ENCODE measurements at places on chromosomes 2 and 18. TPM values are rescaled to one million over a fixed set of nuclear protein-coding genes. Genes with fewer than 3 reads are reported as not detected.
A peak's percentile ranks its signal among the peaks of the same experiment; 100 is the strongest.

- no peak for ATAC-seq
Observed at GRCh38 chr2:198322275-198322674, 517.9 kb downstream of the PLCL1 start.

GRCh38 chr2:42047488-42048298 lies at the start of gene PKDCC:
Gene PKDCC (plus strand): TSS chr2:42048021. CDS start chr2:42048200, 179 bp downstream.
- ATAC-seq = peak; percentile 89

DNA sequence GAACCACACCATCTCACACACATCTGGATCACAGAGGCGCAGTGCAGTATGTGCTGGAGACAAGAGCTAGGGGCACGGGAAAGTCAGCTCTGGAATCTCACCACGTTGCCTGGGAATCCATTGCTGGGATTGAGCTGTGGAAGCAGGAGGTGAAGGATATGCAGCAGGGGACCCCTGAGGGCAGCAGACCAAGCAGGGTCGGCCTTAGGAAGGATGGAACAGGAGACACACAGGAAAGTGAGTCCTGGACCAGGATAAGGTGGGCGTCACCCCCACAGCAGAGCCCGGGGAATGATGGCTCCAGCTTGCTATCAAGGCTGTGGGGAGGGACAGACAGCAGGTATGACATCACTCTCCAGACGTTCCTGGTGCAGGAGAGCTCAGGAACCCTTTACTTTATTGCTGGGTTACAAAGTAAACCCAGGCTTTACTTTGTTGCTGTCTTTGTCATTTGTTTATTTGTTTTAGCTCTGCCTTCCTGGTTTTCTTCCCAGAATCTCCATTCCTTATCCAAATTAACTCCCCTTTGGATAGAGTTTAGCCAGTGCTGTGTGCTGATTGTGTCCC lies 329.8 kb upstream of the MYT1L start:
- ATAC-seq = no peak

DNA sequence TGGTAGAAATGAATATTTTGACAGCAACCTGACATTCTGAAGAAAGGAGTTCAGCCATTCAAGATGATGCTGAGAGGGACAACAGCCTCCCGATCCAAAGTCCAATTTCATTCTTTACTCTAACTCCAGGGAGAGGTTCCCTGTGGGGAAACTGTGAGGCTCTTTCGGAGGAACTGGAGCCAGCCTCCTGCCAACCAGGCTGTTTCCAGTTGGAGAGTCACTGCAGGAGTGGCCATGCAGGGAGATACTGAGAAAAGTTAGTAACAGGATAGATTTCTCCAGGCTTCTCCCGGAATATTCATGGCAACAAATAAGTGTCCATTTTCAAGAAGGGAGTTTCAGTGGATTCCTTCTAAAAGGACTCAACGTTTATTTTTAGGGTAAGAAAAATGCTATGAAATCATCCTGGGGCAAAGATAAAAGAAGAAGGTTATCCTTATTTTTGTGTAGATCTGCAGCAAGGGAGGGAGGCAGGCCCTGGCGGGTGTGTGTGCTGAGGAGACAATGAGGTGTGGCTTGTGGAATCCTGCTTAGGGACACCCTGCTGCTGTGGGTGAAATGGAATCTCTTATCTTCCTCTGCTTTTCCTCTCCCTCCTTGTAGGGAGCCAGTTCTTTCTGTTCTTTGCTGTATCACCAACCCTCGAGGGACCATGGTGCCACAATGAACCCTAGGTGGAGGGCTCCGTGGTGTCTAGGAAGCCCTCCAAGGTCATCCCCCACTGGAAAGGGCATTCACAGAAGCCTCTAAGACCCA lies 18.1 kb downstream of the KLHL14 start:
- no peak for ATAC-seq

GRCh38 chr2:107466984-107467773 lies 359.5 kb upstream of the RGPD4 start:
- ATAC-seq = no peak

- ATAC-seq = no peak
Observed at GRCh38 chr2:43441195-43441594, 154.6 kb downstream of the THADA start.

DNA sequence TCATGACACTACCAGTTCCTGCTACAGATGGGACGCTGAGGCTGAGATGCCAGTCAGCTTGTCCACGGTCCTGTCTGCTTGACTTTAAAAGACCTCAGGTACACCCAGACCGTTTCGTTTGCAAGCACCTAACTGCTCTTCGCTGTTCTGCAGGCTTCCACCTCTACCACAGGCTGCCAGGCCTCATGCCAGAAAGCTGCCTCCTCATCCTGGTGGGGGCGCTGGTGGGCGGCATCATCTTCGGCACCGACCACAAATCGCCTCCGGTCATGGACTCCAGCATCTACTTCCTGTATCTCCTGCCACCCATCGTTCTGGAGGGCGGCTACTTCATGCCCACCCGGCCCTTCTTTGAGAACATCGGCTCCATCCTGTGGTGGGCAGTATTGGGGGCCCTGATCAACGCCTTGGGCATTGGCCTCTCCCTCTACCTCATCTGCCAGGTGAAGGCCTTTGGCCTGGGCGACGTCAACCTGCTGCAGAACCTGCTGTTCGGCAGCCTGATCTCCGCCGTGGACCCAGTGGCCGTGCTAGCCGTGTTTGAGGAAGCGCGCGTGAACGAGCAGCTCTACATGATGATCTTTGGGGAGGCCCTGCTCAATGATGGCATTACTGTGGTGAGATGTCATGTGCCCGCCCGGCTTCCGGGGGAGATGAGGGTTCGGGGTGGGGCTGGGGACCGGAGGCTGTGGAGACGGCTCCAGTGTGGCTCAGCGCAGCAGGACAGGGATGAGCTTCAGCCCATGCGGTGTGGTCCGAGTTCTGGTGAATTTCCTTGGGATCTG lies 5.9 kb downstream of the SLC9A4 start:
- ATAC-seq = no peak

- no peak for ATAC-seq
Observed at GRCh38 chr2:159562248-159562647, 54.1 kb downstream of the BAZ2B start.

- peak; percentile 64 for ATAC-seq
Observed at GRCh38 chr2:200288670-200289429, 17.6 kb upstream of the SPATS2L start.

GRCh38 chr2:180978903-180979748 lies 1.3 kb upstream of the UBE2E3 start:
- no peak for ATAC-seq

GRCh38 chr18:47179520-47179919 lies 3.4 kb upstream of the IER3IP1 start:
- peak; percentile 69 for ATAC-seq

The DNAJC5G gene
- not detected for total RNA-seq

The TNFRSF11A gene
- 0.21 TPM for total RNA-seq

The RAB1A gene
- 133 TPM for total RNA-seq

The ARHGAP25 gene
- total RNA-seq = 5.1 TPM

The PAX8 gene
- total RNA-seq = 6.2 TPM

The COL5A2 gene
- 7.5 TPM for total RNA-seq

The SIX2 gene
- total RNA-seq = 0.08 TPM
